ENCODE measurements at places on chromosomes 16 and 17.

DNA sequence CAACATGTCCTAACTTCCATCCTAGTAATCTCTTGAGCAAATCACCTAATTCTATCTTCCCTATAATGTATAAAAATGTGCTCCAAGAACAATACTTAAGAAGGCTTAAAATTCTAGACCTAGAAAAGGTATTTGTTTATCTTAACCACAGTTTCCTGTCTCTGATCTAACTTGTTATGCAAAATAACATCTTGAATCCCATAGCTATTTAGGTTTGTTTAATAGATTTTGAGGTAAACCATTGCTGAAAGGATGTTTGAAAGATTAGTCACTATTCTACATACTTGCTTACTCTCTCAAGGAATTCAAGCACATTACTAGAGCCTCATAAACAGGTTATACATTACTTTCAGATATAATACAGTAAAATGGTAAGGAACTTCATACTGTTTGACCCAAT lies 13.0 kb downstream of the CA10 start:
- no peak for DNase-seq

DNA sequence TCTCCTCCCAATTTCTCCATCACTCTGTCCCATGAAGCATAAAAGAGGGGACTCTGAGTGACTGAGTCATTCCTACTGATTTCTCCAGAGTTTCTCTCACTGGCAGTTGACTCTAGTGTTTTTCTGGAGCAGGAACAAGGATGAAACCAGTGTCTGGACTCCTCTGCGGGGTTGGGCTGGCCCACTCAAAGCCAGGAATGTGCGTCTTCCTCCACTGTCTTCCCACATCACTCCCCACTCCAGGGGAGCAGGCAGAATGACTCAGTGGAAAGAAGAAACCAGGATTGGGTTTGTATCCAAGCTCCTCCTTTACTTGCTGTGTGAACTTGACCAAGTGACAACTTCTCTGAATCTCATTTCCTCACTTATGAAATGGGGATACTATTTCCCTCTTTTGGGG lies 497.5 kb upstream of the SALL1 start:
- DNase-seq = no peak

GRCh38 chr17:57852092-57852954 lies 2.5 kb upstream of the MRPS23 start:
- DNase-seq = no peak

- no peak for DNase-seq
Observed at GRCh38 chr16:86018941-86019340, 120.0 kb downstream of the IRF8 start.

GRCh38 chr17:40475234-40475908 lies 26.1 kb downstream of the TNS4 start:
- DNase-seq = no peak

Data from stimulated activated CD8-positive, alpha-beta memory T cell treated with anti-CD3 and anti-CD28 coated beads, Interleukin-4, amount 100 ng/mL, for 4 hours (primary cell).